Vein endothelial cell (primary cell): ENCODE measurements at places on chromosomes 3 and 15. TPM values are rescaled to one million over a fixed set of nuclear protein-coding genes. Genes with fewer than 3 reads are reported as not detected.

GHSR gene
- not detected in 2 replicates for total RNA-seq

RASGRF1 gene
- total RNA-seq, result not detected in 2 replicates

EBLN2 gene
- total RNA-seq, result 7.5 and 7.8 TPM in 2 replicates

TMEM207 gene
- total RNA-seq, result not detected in 2 replicates

SPRED1 gene
- 22.2 and 24.5 TPM in 2 replicates for total RNA-seq

ARIH1 gene
- total RNA-seq, result 44.1 and 52.2 TPM in 2 replicates

SPTSSB gene
- not detected in 2 replicates for total RNA-seq

INKA1 gene
- total RNA-seq, result 9.6 and 15.4 TPM in 2 replicates

DUOXA2 gene
- not detected in 2 replicates for total RNA-seq

MB21D2 gene
- total RNA-seq, result 4.6 TPM in 2 replicates

ZKSCAN7 gene
- 1.4 and 1.6 TPM in 2 replicates for total RNA-seq

ACAN gene
- total RNA-seq, result under 0.01 and 0.48 TPM in 2 replicates

OXNAD1 gene
- 7.5 and 10.7 TPM in 2 replicates for total RNA-seq

CCR8 gene
- total RNA-seq, result not detected in 2 replicates
